ENCODE measurements at places on chromosomes 12 and 14. TPM values are rescaled to one million over a fixed set of nuclear protein-coding genes. Genes with fewer than 3 reads are reported as not detected.
A peak's percentile ranks its signal among the peaks of the same experiment; 100 is the strongest.

DNA sequence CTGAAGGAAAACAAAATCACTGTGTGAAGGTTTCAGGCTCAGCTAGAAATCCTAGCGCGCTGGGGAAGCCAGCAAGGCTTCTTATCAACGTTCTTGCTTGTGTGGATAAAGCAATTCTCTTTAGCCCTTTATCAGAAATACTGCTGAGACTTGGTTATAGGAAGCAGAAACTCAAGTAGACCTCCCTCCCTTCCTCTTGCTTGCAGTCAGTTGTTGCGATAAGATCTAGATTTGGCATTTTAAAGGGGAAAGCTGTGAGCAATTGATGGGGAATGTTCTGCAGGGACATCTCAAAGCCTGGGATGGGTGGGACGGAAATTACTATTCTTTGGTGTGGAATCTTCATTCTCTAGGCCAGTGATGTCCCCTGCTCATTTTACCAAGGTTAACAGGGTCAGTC is 76.4 kb upstream of the ANO4 start:
- peaks cover 62% of the 10 kb centered on the region for H3K27me3 ChIP-seq
- no peaks in the 10 kb centered on the region for H3K4me1 ChIP-seq
- H3K4me3 ChIP-seq = no peak overlapping the region

DNA sequence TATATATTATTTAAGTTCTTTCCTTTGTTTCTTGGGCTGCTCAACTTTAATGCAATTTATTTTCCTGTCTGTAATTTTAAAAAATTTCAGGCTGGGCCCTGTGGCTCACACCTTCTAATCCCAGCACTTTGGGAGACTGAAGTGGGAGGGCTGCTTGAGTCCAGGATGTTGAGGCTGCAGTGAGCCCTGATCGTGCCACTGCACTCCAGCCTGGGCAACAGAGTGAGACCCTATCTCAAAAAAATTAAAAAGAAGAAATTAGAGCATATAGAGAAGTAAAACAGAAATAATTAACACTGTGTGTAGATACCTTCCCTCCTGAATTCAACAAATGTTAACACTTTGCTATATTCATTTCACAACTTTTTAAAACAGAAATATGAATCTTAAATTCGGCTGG is 74.2 kb downstream of the DENND5B start:
- no peaks in the 10 kb centered on the region for H3K27me3 ChIP-seq
- no peaks in the 10 kb centered on the region for H3K36me3 ChIP-seq
- H3K27ac ChIP-seq = no peak overlapping the region
- H3K4me1 ChIP-seq = peaks cover 33% of the 10 kb centered on the region
- no peak overlapping the region for H3K4me3 ChIP-seq
- DNase-seq = no peak

Gene FAM161B
- total RNA-seq = 0.13 TPM

Gene FERMT2
- total RNA-seq = 166 TPM

DNA sequence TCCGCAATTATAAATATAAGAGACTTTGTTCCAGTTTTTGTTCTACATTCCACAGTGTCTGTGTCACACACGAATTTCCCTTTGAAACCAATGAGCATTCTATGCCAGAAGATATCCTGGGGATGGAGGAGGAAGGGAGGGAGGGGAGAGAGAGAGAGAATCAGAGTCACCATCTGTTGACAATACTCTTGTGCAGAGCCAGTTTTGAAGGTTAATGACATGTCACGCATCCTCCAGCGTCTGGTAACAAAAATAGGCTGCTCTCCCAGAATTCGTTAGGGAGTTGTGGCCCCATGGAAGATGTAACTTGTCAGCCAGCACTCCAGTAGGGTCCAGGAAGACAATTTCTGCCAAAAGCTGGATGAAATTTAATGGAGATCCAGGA is 213.5 kb upstream of the KRR1 start:
- H3K4me1 ChIP-seq = peaks cover 24% of the 10 kb centered on the region
- H3K27me3 ChIP-seq = no peaks in the 10 kb centered on the region
- DNase-seq = no peak
- no peak overlapping the region for H3K27ac ChIP-seq
- no peak overlapping the region for H3K4me3 ChIP-seq
- no peaks in the 10 kb centered on the region for H3K36me3 ChIP-seq

DNA sequence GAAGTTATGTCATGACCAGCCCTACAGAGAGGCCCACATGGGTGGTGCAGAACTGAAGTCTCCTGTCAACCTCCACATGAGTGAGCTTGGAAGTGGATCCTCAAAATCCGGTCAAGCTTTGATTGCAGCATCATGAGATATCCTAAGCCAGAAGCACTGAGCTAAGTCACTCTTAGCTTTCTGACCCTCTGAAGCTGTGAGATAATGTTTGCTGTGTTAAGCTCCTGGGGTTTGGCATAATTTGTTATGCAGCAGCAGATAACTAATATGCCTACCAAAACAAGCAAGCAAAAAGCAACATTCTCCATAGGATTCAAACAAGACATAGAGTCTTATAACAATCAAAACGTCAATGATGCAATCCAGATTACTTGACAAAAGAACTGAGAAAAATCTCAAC is 87.6 kb upstream of the GRIN2B start:
- no peak overlapping the region for H3K27ac ChIP-seq
- peaks cover 11% of the 10 kb centered on the region for H3K4me1 ChIP-seq
- DNase-seq = no peak
- no peaks in the 10 kb centered on the region for H3K27me3 ChIP-seq
- no peaks in the 10 kb centered on the region for H3K36me3 ChIP-seq
- no peak overlapping the region for H3K4me3 ChIP-seq

- H3K4me3 ChIP-seq = no peak overlapping the region
- H3K27ac ChIP-seq = no peak overlapping the region
- no peaks in the 10 kb centered on the region for H3K36me3 ChIP-seq
- DNase-seq = no peak
- H3K4me1 ChIP-seq = peaks cover 10% of the 10 kb centered on the region
- H3K27me3 ChIP-seq = no peaks in the 10 kb centered on the region
Observed at GRCh38 chr12:26026713-26027112, 68.2 kb downstream of the RASSF8 start.

DNA sequence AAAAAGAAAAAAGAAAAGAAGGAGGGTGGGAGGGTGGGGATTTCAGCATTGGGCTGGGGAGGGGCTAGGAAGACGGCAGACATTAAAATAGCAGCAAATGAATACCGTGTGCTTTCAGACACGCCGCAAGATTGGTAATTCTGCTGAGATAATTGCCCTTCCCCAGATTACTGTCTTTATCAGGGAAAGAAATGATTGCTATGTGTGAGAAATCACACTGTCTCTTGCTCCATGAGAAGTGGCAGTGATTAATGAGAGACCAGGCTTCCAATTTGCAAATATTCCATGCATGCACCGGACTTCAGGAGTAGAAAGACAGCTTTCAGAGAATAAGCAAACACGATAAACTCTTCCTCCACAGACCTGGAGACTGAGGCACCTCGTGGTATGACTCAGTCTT is 7.6 kb upstream of the KCNA5 start:
- H3K4me1 ChIP-seq = no peaks in the 10 kb centered on the region
- no peak overlapping the region for H3K4me3 ChIP-seq
- no peak overlapping the region for H3K27ac ChIP-seq
- H3K36me3 ChIP-seq = no peaks in the 10 kb centered on the region
- no peak for DNase-seq
- H3K27me3 ChIP-seq = peaks cover 18% of the 10 kb centered on the region

GRCh38 chr14:63642656-63643382 is 1.1 kb upstream of the WDR89 start:
- no peaks in the 10 kb centered on the region for H3K36me3 ChIP-seq
- no peak overlapping the region for H3K27ac ChIP-seq
- H3K4me3 ChIP-seq = peak overlapping the region; percentile 64

- peak; percentile 42 for DNase-seq
- H3K4me1 ChIP-seq = peaks cover 7% of the 10 kb centered on the region
- no peaks in the 10 kb centered on the region for H3K27me3 ChIP-seq
- H3K4me3 ChIP-seq = no peak overlapping the region
- H3K27ac ChIP-seq = no peak overlapping the region
- no peaks in the 10 kb centered on the region for H3K36me3 ChIP-seq
Observed at GRCh38 chr14:104889375-104889757, 24.3 kb downstream of the CEP170B start.

DNA sequence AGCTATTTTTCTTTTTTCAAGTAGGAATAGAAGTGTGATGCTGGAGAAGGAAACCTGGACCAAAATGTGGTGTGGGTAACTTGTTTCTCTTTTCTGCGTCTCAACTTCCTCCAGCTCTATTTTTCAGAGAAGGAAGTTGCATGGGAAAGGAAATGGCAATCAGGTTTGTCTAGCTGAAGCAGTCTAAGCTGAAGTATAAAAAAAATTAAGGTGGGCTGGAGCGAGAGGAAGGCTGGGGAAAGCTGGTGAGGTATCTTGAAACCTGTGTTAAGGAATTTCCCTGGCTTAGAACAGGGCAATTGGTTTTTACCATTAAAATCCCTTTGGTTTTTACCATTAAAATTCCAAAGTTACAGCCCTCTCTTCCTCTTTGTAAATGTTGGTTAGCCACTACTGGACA is 34.2 kb upstream of the NINJ2 start:
- no peaks in the 10 kb centered on the region for H3K4me1 ChIP-seq
- no peak overlapping the region for H3K4me3 ChIP-seq
- no peaks in the 10 kb centered on the region for H3K36me3 ChIP-seq
- DNase-seq = no peak

Gene DNAH10
- 0.26 TPM for total RNA-seq

DNA sequence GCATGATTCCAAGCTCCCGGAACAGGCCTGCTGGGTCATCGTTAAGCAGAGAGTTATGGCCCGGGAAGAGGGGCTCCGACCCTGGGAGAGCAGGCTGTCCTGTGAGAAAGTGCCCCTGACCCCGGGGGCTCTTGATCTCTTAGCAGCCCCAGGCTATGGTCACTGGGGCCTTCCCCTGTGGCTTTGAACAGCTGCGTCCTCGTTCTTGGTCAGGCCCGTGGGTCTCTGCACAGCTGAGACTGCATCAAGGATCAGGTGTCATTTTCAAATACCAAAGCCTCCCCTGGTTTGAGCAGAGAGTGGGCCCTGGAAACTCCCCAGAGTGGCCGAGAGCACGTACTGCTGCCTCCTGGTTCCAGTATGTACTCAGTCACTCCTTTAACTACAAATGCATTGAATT is 114.8 kb downstream of the ESRRB start:
- no peak for DNase-seq
- no peak overlapping the region for H3K27ac ChIP-seq
- no peak overlapping the region for H3K4me3 ChIP-seq
- no peaks in the 10 kb centered on the region for H3K36me3 ChIP-seq
- H3K27me3 ChIP-seq = no peaks in the 10 kb centered on the region

- no peaks in the 10 kb centered on the region for H3K27me3 ChIP-seq
- peak overlapping the region; percentile 26 for H3K4me3 ChIP-seq
- H3K36me3 ChIP-seq = peaks cover 3% of the 10 kb centered on the region
- H3K4me1 ChIP-seq = peaks cover 22% of the 10 kb centered on the region
- no peak for DNase-seq
Observed at GRCh38 chr12:53383258-53383657, 3.3 kb downstream of the SP1 start.

- no peaks in the 10 kb centered on the region for H3K36me3 ChIP-seq
- H3K4me1 ChIP-seq = no peaks in the 10 kb centered on the region
- DNase-seq = no peak
- no peak overlapping the region for H3K4me3 ChIP-seq
Observed at GRCh38 chr14:102503641-102504327, 5.8 kb downstream of the ANKRD9 start.

GRCh38 chr14:67166450-67166853 is 22.8 kb upstream of the GARIN2 start:
- no peaks in the 10 kb centered on the region for H3K36me3 ChIP-seq
- H3K27ac ChIP-seq = no peak overlapping the region
- DNase-seq = peak; percentile 59
- no peaks in the 10 kb centered on the region for H3K27me3 ChIP-seq
- no peak overlapping the region for H3K4me3 ChIP-seq

GRCh38 chr12:128609861-128610260 is 213.9 kb downstream of the SLC15A4 start:
- no peak overlapping the region for H3K27ac ChIP-seq
- no peaks in the 10 kb centered on the region for H3K4me1 ChIP-seq
- peak; percentile 68 for DNase-seq
- no peaks in the 10 kb centered on the region for H3K36me3 ChIP-seq
- no peak overlapping the region for H3K4me3 ChIP-seq
- no peaks in the 10 kb centered on the region for H3K27me3 ChIP-seq

Gene WNT5B
- total RNA-seq = 73.8 TPM

DNA sequence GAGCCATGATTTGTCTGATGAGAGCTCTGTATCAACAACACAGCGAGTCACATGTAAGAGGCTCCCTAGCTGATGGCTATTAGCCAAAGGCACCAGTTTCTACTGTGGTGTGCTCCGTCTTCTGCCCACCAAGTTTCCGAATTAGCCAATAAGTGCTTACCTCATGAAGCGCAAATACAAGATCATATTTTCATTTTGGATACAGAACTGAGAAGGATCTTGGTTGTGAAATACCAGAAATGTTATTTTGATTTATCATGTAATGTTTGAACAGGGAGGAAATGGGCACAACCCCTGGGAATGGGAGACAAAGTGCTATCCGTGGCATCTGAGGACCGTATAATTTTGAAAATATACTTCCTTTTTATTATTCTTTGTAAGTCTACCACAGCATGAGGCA is 234.3 kb downstream of the DACT1 start:
- no peaks in the 10 kb centered on the region for H3K36me3 ChIP-seq
- H3K27ac ChIP-seq = no peak overlapping the region
- DNase-seq = no peak
- no peaks in the 10 kb centered on the region for H3K27me3 ChIP-seq
- H3K4me1 ChIP-seq = peaks cover 6% of the 10 kb centered on the region

DNA sequence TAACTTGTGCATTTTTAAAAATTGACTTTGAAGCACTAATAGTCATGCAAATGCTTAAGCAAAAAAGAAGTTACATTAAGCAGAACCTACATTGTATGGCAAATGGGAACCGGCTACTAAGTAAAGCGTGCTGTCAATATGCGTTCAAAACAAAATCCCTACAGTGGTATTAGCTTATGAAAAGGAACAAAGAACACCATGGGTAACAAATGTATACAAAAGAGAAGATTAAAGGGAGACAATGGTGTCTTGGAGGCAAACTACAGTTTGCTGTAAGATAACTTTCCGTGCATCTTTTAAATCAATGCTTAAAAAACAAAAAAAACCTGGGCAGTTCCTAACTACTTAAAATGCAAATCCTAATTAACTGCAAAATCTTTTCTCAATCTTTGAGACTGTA is 10.5 kb downstream of the CDK2AP1 start:
- peaks cover 38% of the 10 kb centered on the region for H3K4me1 ChIP-seq
- H3K4me3 ChIP-seq = no peak overlapping the region
- peaks cover 5% of the 10 kb centered on the region for H3K36me3 ChIP-seq
- no peaks in the 10 kb centered on the region for H3K27me3 ChIP-seq
- peak; percentile 57 for DNase-seq

Gene INSM2
- not detected for total RNA-seq

Gene IRAK3
- total RNA-seq = 0.37 TPM

GRCh38 chr12:7571257-7571656 is 67.7 kb upstream of the CD163 start:
- H3K4me1 ChIP-seq = no peaks in the 10 kb centered on the region
- no peaks in the 10 kb centered on the region for H3K36me3 ChIP-seq
- no peak for DNase-seq
- H3K4me3 ChIP-seq = no peak overlapping the region
- H3K27me3 ChIP-seq = no peaks in the 10 kb centered on the region

Gene KCNJ8
- not detected for total RNA-seq

Gene IGFBP6
- total RNA-seq = 2.6 TPM

- H3K27me3 ChIP-seq = no peaks in the 10 kb centered on the region
- no peak overlapping the region for H3K4me3 ChIP-seq
- H3K36me3 ChIP-seq = no peaks in the 10 kb centered on the region
- H3K27ac ChIP-seq = no peak overlapping the region
Observed at GRCh38 chr14:75184492-75184891, 8.1 kb upstream of the TMED10 start.
